ENCODE measurements at places on chromosomes 6 and 20.
A peak's percentile ranks its signal among the peaks of the same experiment; 100 is the strongest.

DNA sequence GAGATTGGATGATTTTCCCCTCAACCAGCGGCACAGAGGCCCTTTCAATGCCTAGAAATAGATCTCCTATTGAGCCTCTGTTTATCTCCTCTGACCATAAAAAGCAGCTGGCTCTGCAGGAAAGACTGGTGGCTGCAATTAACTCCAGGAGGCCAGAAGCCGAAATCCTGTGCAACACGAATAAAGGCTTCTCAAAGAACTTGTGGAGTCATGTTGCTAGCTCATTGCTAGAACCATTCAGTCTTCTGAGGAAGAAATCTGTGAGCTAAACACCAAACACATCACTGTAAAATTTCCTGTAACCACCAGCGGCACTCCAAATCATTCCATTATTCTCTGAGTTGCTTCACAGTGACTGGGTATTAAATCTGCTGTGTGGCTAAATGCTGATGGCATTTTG lies 49.1 kb upstream of the TPD52L1 start:
- DNase-seq, result peak; percentile 55

DNA sequence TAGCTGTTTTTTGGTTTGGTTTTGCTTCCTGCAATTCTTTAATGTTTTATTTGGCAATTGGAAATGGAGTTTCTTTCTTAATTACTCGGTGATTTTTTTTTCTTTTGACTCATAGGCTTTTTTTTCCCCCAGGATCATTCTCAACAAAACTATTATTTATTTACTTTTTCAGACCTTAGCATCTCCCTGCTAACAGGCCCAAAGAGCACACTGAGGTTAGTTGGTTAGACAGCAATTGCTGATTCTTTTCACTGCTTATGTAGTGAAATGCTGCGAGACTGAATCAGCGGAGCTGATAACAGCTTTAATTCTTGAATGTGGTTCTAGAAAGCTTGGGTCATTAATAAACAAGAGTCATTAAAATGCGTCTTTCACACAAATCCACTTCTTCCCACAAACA lies 79.1 kb upstream of the ZFP64 start:
- DNase-seq, result no peak

- DNase-seq, result no peak
Observed at GRCh38 chr6:142279350-142280180, 22.2 kb upstream of the ADGRG6 start.

DNA sequence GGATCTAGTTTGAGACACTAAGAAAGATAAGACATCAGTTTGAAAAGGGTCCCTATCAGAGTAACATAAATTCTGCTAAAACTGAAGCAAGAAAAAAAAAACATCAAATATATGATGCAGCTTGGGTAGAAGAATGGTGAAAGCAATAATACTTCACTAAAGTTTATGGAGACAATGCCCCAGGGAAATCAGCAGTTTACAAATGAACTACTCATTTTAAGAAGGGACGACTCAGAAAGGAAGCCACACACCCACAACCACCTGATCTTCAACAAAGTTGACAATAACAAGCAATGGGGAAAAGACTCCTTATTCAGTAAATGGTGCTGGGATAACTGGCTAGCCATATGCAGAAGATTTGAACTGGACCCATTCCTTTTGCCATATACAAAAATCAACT lies 143.5 kb downstream of the TPBG start:
- DNase-seq, result no peak

- DNase-seq, result no peak
Observed at GRCh38 chr6:25971187-25971821, 8.7 kb downstream of the TRIM38 start.

DNA sequence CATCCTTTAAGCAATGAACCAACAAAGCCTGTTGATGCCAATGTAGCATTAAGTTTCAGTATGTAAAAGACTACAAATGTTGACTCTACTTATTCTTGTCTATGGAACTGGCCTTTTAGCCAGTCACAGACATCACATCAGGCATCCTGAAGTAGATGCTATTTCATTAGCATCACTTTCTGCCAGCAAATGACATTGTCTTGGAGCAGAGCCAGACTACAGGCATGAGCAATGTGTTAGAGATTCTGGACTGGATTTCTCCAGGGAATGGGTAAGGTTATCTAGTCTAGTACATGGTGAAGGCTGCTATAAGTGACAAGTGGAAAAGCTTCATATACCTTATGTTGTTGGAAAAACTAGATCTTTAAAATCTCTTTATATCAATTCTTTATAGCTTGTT lies 142.9 kb downstream of the ADGRB3 start:
- DNase-seq, result peak; percentile 77

- no peak for DNase-seq
Observed at GRCh38 chr6:19408331-19408730, 428.8 kb upstream of the ID4 start.

GRCh38 chr6:107816818-107817217 lies 7.3 kb downstream of the SCML4 start:
- DNase-seq, result no peak

DNA sequence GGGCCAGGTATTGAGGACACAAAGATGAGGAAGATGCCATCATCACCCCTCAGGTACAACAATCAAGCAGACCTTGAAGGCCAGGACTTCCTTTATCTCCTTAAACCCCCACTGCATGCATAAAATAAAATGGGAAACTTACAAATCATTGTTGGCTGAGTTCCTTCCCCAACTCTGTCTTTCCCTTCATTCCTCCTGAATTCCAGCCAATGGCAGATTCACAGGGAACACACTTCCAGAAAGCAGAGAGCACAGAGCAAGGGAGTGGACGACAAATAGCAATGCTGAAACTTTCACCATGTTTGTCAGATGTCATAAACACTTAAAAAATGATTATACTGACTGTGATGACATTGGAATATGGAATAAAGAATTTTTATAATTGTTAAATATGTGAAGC lies 37.3 kb upstream of the NXT1 start:
- DNase-seq, result no peak

DNA sequence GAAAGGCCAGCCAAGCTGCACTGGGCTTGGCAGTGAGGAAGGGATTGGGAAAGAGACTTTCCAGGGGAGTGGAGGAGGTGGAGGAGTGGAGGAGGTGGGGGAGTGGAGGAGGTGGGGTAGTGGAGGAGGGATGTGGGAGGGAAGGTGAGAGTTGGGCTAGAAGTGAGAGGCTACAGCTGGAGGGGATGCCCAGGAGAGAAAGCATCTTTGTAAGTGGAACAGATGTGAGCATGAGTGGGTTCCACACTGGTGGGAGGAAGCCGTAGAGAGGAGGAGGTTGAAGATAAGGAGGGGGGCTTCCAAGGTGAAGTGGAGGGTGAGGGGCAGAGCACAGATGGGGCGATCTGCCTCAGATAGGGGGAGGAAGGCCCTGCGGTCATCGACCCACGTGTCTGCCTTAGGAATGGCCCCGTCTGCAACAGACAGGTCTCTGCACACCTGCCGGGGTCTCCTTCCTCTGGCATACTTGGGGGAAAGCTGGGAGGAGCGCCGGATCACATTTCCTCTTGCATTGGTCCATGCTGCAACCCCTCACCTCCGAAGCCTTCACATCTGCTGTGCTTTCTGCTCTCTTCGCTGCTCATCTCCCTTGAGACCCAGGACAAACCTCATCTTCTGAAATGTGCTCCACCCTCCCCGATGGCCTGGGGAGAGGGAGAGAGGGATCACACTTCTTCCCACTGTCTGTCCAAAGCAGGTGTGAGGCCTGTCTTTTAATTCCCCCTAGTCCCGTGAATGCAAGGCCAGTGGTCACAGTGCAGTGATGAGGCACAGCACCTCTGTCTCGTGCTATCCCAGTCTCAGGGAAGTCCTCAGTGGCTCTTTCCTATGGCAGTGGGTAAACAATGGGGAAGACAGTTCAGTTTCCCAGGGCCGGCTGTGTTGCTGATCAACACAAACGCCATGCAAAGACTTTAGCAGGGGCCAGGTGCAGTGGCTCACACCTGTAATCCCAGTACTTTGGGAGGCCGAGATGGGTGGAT lies 48.6 kb upstream of the SNX9 start:
- no peak for DNase-seq

GRCh38 chr6:112639391-112639831 lies 292.3 kb downstream of the RFPL4B start:
- DNase-seq, result no peak

GRCh38 chr20:64131406-64131805 lies 24.0 kb upstream of the NPBWR2 start:
- no peak for DNase-seq

- no peak for DNase-seq
Observed at GRCh38 chr6:13342414-13343019, 14.2 kb upstream of the TBC1D7 start.

DNA sequence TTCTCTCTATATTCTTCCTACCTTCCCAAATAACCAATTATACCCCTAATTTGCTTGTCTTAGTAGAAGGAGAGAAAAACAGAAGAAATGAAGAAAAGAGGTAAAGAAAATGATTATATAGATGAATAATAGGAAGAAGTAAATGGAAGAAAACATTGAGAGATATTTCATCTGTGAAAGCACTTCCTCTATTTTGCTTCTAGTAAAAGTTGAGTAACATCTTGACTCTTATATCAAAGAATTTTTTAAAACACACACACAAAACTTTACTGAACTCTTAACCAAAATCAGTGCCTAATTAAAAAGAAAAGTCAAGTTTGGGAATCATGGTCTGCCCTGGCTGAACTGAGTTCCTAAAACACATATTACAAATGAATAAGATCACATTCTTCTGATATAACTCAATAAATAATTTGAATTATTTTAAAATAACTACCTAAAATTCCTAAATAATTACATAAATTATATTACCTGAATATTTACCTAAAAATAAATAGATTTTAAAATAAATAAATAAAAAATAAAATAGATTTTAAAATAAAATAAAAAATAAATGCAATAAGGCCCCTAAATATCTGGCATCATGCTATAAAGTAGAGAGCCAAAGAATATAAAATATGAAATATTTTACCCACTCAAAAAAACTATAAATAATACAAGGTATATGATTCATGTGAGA lies 8.8 kb downstream of the SLC17A2 start:
- no peak for DNase-seq

DNA sequence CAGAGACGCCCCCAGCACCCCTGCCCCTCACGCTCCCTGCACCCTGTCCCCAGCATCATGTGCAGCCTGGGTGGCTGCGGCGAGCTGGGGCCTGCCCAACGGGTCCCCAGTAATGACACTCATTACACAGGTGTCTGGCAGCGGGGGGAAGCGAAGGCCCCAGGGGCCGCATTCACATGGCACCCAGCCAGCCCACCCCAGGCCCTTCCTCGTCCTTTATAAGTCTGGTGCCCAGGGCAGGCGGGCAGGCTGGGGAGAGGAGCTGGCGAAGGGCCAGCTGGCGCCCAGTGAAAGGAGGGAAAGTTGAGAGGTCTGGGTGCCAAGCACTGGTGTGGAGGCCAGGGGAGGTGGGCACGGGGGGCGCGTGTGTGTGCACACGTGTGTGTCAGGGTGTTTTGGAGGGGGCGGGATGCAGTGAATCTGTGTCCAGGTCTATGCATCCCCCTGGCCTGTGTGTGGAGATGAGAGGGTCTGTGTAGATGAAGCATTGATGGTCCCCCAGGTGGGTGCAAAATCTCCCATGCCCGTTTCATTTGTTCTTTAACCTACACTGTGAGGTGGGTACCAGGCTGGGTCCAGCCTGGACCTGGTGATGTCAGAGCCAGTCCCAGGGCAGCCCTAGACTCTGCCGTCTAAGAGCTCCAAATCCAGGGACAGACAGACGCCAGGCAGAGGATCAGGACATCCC lies 105.3 kb downstream of the CEBPB start:
- no peak for DNase-seq

- no peak for DNase-seq
Observed at GRCh38 chr6:96723362-96723761, 113.9 kb downstream of the GPR63 start.

DNA sequence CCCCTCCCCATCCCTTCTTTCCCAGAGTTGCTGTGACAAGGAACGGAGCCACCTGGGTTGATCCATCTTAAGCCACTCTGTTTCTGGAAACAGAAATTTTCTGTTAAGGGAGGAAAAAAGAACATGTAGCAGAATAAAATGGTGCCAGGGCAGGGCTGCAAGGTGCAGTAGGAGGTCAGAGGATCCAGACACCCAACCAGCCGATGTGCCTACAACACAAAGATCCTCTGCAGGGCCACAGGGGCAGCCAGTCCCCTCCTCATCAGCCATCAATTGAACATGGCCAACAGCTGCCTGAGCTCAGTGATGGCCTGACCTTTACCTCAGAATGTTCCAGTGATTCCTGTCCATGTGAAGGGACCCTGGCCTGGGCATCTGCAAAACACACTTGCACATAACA lies 11.9 kb downstream of the MDFI start:
- DNase-seq, result no peak

GRCh38 chr6:111952274-111952673 lies 79.0 kb upstream of the FYN start:
- no peak for DNase-seq

- DNase-seq, result no peak
Observed at GRCh38 chr6:149969635-149970034, 5.9 kb downstream of the ULBP1 start.

DNA sequence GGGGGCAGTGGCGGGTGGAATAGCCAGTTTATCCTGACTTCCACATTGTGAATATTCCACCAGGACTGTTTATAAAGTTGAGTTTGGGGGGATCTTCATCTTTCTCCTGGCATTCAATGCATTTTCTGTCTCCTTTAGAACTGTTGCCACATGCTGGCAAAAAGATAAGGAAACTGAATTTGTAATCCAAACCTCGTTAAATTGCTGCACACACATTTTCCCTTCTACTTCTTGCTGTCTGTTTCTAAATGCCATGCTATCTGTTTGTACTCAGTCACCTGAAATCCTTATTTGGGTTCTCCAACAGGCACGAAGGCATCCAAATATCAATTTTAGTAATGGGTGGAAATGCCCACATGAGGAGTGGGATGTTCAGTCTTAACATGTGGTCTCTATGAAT lies 180.2 kb upstream of the CCN2 start:
- no peak for DNase-seq

- peak; percentile 21 for DNase-seq
Observed at GRCh38 chr6:140012150-140012549, 637.7 kb upstream of the CITED2 start.

- no peak for DNase-seq
Observed at GRCh38 chr6:121430514-121431460, 4.7 kb upstream of the GJA1 start.

- DNase-seq, result no peak
Observed at GRCh38 chr6:100923481-100924165, 42.5 kb upstream of the ASCC3 start.

GRCh38 chr6:109925075-109925474 lies 53.0 kb upstream of the GPR6 start:
- DNase-seq, result no peak

DNA sequence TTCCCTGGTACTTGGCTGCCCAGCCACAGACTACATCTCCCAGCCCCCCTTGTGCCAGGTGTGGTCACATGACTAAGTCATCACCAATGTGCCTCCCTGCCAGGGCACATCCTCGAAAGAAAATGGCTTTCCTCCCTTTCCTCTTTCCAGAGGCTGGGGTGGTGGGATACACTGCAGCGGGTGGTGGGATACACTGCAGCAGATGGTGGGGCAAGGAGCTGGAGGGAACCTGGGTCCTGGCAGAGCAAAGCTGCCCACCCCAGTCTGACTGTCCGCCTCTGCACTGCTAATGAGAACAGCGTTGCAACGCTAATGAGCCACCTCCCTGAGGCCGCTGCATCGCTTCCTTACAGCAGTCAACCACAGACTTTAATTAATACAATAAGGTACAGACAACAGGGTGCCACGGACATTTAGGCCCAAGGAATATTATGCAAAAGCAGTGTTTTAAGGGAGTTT lies 125.3 kb downstream of the PREX1 start:
- no peak for DNase-seq

All from putamen (tissue), 1 donor.